ENCODE measurements at places on chromosomes 16 and 17.

DNA sequence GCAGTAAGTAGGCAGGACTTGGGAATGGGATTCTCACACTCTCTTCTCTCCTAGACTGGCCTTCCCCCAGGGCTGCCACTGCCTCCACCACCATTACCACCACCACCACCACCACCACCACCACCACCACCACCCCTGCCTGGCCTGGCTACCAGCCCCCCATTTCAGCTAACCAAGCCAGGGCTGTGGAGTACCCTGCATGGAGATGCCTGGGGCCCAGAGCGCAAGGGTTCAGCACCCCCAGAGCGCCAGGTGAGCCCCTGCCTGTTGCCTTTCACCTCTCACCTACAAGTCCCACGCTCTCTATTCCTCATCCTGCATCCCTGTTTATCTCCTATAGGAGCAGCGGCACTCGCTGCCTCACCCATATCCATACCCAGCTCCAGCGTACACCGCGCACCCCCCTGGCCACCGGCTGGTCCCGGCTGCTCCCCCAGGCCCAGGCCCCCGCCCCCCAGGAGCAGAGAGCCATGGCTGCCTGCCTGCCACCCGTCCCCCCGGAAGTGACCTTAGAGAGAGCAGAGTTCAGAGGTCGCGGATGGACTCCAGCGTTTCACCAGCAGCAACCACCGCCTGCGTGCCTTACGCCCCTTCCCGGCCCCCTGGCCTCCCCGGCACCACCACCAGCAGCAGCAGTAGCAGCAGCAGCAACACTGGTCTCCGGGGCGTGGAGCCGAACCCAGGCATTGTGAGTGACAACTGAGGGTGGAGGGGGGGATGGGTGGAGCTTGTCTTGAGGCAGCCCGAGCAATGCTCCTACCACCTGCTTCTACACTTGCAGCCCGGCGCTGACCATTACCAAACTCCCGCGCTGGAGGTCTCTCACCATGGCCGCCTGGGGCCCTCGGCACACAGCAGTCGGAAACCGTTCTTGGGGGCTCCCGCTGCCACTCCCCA is 7.9 kb upstream of the TMEM88 start:
- DNase-seq, result no peak

- DNase-seq, result no peak
Observed at GRCh38 chr16:55930036-55930435, 54.9 kb upstream of the CES5A start.

- no peak for DNase-seq
Observed at GRCh38 chr16:68384288-68385161, 63.8 kb downstream of the SMPD3 start.

DNA sequence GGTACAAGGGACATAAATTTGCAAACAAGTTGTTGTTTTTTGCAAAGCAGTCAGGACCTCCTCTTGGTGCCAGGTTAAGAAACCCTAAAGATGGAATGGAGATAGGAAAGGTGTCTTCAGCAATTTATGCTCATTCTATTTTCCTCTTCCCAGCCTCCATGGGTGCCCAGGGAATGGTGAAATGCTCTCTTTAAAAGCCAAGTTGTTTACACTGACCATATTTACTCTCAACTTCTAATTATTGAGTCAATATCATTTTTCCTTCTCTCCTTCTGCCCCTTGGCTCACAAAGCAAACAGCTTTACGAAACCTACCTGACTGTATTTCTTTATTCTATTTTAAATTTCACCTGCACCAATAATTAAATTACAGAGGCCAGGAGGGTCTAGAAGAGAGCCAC is 138.5 kb upstream of the IRX3 start:
- no peak for DNase-seq

- DNase-seq, result peak; percentile 41
Observed at GRCh38 chr17:15885770-15886169, 59.2 kb upstream of the ADORA2B start.

GRCh38 chr16:336269-336668 is 16.3 kb downstream of the AXIN1 start:
- DNase-seq, result no peak

- no peak for DNase-seq
Observed at GRCh38 chr16:2482249-2482648, 7.3 kb downstream of the TBC1D24 start.

GRCh38 chr16:7382521-7382920 is 49.9 kb downstream of the RBFOX1 start:
- DNase-seq, result no peak

- DNase-seq, result peak; percentile 76
Observed at GRCh38 chr17:36849871-36850348, 87.4 kb upstream of the LHX1 start.

DNA sequence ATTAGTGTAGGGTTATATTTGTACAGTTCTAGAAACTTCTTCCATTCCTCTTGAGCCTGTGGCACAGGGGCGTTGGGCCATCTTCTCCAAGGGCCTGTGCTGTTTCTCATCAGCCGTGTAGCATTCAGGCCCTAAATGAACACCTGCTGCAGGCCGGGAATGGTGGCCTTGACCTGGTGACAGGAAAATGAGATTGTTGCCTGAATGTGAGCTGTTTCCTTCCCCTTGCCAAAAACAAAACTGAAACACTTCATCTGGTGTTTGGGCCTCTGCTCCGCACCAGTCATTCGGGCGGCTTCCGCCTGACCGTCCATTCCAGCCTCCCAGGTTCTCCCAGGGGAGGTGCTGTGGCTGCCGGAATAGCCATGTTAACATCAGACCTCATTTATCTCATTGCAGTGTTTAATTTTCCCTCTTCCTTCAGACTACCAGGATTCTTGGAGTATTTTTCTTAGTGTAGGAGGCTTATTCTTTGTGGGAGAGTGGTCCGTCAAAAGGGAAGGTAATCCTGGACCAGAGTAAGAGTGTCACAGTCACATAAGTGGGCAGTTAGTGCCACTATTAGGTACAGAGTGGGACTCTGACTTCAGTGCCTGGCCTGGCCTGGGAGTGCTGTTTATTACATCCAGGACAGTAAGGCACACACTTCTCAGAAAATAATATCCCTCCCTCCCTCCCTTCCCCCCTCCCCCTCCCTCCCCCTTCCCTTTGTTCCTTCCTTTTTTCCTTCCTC is 61.9 kb downstream of the WWP2 start:
- DNase-seq, result no peak

GRCh38 chr16:4982056-4982867 is 24.1 kb downstream of the SEC14L5 start:
- DNase-seq, result no peak

GRCh38 chr17:58312021-58312630 is 16.5 kb downstream of the TSPOAP1 start:
- no peak for DNase-seq

DNA sequence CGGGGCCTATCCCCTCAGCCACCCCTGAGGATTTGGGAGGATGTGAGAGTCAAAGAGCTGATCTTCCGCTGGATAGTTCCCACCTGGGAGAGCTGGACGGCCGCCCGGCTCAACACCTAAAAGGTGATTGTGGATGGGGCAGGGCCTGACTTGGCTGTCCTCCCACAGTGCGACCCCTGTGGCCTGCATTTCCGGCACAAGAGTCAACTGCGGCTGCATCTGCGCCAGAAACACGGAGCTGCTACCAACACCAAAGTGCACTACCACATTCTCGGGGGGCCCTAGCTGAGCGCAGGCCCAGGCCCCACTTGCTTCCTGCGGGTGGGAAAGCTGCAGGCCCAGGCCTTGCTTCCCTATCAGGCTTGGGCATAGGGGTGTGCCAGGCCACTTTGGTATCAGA is 4.5 kb downstream of the BCL6B start:
- no peak for DNase-seq

- DNase-seq, result peak; percentile 21
Observed at GRCh38 chr17:10316801-10317542, 55.8 kb downstream of the MYH13 start.

GRCh38 chr17:17063546-17064122 is 21.4 kb downstream of the MPRIP start:
- no peak for DNase-seq

GRCh38 chr17:41256291-41256685 is 1.1 kb downstream of the KRTAP9-9 start:
- DNase-seq, result no peak

DNA sequence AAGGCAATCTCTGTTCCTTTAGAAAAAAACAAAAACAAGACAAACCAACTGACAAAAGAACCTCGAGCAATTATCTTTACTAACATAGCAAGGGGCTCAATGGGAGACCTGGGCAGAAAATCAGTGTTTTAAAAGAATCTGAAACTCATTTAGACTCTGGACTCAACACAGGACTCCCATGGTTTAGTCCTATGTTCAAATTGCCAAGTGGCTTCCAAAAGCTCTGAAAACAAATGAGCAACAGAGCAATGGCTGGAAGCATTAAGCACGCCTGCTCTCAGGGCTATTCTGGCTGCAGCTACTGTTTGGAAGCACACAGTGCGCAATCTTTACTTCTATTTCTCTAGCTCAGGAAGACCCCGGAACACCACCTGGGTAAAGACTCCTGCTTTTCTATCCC is 162.0 kb downstream of the AATF start:
- no peak for DNase-seq

DNA sequence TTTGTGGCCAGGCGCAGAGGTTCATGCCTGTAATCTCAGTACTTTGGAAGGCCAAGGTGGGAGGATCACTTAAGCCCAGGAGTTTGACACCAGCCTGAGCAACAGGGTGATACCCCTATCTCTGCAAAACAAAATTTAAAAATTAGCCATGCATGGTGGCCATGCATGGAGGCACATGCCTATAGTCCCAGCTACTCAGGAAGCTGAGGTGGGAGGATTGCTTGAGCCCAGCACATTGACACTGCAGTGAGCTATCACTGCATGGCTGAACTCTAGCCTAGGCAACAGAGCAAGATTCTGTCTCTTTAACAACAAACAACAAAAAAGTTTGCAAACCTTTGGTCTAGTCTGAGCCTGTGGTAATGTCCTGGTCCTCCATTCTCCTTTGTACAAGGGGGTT is 69.2 kb upstream of the CNEP1R1 start:
- DNase-seq, result no peak

DNA sequence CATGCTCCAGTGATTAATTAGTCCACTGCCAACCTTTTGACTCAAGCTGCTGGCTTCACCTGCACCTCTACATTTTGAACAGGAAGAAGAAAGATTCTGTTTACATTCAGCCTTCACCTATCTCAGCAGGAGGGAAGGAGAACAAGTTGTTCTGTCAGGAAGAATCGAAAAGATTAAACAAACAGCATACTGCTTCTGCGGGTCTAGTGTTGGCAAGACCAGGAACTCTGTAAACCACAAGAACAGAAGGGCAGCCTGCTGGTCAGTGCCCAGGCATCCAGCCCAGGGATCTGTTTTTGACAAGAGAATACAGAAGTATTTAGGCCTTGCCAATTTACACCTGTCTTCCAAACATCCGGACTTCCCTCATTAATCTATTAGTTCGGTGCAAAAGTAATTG is 189.7 kb downstream of the CHD9NB start:
- no peak for DNase-seq

DNA sequence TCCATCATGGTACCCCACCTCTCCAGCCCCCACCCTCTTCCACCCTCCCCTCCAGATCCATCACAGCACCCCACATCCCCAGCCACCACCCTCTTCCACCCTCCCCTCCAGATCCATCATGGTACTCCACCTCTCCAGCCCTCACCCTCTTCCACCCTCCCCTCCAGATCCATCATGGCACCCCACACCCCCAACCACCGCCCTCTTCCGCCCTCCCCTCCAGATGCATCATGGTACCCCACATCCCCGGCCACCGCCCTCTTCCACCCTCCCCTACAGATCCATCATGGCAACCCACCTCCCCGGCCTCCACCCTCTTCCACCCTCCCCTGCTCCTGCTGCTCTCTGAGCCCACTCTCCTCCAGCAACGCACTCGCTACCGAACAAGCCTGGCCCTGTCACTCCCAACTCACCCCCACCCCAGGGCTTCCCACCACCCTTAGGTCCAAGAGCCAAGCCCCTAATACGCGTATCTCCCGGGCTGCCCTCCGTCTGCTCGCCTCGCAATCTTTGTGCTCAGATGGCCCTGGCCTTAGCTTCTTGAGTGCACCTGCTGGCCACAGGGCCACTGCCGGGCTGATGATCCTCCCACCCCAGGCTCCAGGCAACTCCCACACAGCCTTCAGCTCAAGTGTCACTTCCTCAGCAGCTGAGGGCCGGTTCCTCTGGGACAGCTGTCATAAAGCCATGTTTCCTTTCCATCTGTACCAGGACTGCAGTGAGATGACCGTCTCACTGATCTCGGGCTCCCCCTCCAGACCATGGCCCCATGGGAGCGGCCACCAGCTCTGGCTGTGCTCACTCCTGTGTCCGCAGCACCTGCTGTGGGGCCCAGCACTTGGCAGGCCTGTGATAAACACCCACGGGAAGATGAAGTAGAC is 25.5 kb downstream of the KDM8 start:
- no peak for DNase-seq

- DNase-seq, result no peak
Observed at GRCh38 chr16:81740169-81740568, 38.9 kb upstream of the PLCG2 start.

GRCh38 chr16:82091241-82091640 is 56.2 kb downstream of the HSD17B2 start:
- no peak for DNase-seq

- DNase-seq, result no peak
Observed at GRCh38 chr17:42865638-42866094, 14.7 kb downstream of the AOC3 start.

DNA sequence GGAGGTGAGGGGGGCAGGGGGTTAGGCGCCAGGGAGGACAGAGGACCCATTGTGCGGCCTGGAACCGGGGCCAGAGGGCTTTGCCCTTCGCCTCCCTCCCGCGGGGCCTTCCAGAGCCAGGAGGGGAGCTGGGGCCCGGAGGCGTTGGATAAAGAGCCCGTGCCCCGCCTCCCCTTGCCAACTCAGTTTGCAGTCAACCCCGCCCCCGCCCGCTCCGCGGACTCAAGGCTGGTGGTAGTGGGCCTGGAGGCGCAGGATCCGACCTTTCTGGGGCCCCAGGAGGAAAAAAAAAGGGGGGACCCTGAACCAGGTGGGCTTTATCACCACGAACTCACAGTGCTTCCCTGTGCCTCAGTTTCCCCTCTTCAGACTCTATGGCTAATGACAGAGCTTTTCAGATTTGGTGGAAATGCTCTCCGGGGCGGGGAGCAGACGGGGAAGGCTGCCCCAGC is 2.0 kb upstream of the SPHK1 start:
- DNase-seq, result peak; percentile 59

GRCh38 chr16:86761111-86762031 is 183.0 kb downstream of the FOXL1 start:
- peak; percentile 72 for DNase-seq

- no peak for DNase-seq
Observed at GRCh38 chr17:70144260-70144846, 25.0 kb upstream of the KCNJ2 start.

- no peak for DNase-seq
Observed at GRCh38 chr17:36977066-36977465, 28.3 kb downstream of the AATF start.

GRCh38 chr17:57338257-57338914 is 82.1 kb downstream of the MSI2 start:
- no peak for DNase-seq

GRCh38 chr17:62687997-62688396 is 60.5 kb downstream of the MRC2 start:
- DNase-seq, result no peak

GRCh38 chr17:45386178-45386577 is 46.5 kb downstream of the ARHGAP27 start:
- DNase-seq, result no peak

All from activated T-cell treated with anti-CD3 and anti-CD28 coated beads, Interleukin-2, amount 50 U/mL, for 48 hours (primary cell).